T-helper 1 cell treated with Interleukin-12 subunit alpha and Interleukin-12 subunit beta and Interleukin-4 antibody, amounts not matched to agents 30 ng/mL and 1 ng/mL, for 36 hours (primary cell): ENCODE measurements at places on chromosomes 3 and 15. TPM values are rescaled to one million over a fixed set of nuclear protein-coding genes. Genes with fewer than 3 reads are reported as not detected.

Gene RETNLB
- not detected in 2 replicates for total RNA-seq

Gene DAZL
- not detected in 2 replicates for total RNA-seq

Gene LMOD3
- not detected in 2 replicates for total RNA-seq

Gene TGM4
- total RNA-seq: not detected in 2 replicates

Gene MUC13
- not detected in 2 replicates for total RNA-seq

Gene FAM107A
- total RNA-seq: not detected in 2 replicates

Gene PIK3CB
- total RNA-seq: 21.0 and 23.7 TPM in 2 replicates

Gene CPNE9
- 0.22 and 0.59 TPM in 2 replicates for total RNA-seq
